ENCODE measurements at places on chromosomes 5 and 9.

- DNase-seq = no peak
Observed at GRCh38 chr9:116391306-116391900, 237.8 kb downstream of the PAPPA start.

DNA sequence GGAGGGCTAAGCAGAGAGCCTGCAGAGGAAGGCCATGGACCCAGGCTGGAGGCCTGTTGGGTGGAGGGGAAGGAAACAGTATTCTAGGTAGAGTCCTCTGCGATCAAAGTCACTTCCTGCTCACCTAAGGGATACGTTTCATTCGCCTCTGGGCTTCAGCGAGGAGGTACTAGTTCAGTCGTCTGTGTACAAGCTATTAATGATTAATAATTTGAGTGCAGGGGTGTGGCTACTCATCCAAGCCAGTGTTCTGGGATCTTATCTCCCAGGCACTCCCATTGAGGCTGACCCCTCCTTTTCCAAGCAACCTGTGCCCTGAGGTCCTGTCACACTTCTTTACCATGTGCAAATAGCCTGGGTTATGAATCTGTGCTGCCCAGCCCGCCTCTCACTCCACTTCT is 25.2 kb downstream of the RALGPS1 start:
- DNase-seq = no peak

DNA sequence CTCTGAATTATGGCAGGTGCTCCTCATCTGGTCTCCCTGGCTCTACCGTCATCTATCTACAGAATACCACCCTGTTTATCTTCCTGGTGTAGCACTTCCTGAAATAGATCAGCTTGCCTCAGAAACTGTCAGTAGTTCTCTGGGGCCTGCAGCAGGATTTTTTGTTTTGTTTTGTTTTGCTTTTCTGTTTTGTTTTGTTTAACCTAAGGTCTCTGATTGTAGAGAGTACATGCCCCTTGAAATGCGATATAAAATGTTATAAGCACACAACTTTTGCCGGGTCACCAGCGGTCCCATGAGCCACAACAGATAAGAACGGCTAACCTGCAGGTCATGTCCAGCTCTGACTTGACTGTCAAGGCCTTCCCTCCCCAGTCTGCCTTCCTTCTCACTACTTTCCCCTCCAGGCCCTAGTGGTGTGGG is 26.6 kb upstream of the CREBRF start:
- no peak for DNase-seq

DNA sequence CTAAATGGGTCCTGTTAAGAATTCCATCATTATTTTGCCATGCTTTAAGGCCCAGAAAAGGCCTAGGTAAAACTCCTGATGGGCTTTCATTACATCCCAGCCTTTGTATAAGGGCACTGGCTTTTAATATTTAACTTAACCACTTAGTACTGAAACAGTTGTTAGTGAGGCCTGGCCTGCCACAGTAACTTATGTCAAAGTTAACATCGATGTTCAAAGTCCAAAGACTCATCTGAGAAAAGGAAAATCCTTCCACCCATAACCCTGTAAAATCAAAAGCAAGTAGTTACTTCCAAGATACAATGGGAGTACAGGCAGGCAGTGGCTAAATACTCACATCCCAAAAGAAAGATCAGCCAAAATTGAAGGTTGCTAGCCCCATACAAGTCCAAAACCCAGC is 15.0 kb upstream of the UGT3A1 start:
- DNase-seq = no peak

GRCh38 chr5:151051931-151052608 is 28.8 kb downstream of the TNIP1 start:
- DNase-seq = no peak
